ENCODE measurements at places on chromosomes 1 and 21. TPM values are rescaled to one million over a fixed set of nuclear protein-coding genes. Genes with fewer than 3 reads are reported as not detected.

- no peak for DNase-seq
Observed at GRCh38 chr1:186841599-186841998, 12.8 kb downstream of the PLA2G4A start.

The KCNH1 gene
- total RNA-seq: 1.4 TPM

GRCh38 chr1:41607808-41608207 is 123.3 kb upstream of the EDN2 start:
- no peak for DNase-seq

GRCh38 chr1:211589782-211590721 is 11.1 kb upstream of the SLC30A1 start:
- DNase-seq: peak; percentile 64

DNA sequence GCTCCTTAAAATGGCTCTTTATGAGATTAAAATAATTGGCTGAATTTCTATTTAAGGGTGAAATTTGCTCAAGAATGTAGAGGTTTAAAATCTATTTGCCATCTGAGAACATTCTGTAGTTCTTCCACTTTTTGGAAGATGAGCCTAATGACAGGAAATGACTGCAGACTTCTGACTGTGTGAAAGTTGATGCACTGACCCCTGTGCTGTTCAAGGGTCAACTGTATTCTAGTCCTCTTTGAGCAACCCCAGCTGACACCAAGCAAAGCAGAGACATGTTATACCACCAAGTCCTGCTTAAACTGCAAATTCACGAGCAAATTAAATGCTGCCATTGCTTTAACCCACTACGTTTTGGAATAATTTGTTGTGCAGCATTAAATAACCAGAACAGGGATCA is 26.6 kb downstream of the DDAH1 start:
- DNase-seq: no peak

The KRTAP21-2 gene
- total RNA-seq: not detected

The KCNJ6 gene
- 0.12 TPM for total RNA-seq

The CD1B gene
- not detected for total RNA-seq

The LAX1 gene
- 1.9 TPM for total RNA-seq

GRCh38 chr21:30953605-30954004 is 72.2 kb upstream of the KRTAP11-1 start:
- no peak for DNase-seq

DNA sequence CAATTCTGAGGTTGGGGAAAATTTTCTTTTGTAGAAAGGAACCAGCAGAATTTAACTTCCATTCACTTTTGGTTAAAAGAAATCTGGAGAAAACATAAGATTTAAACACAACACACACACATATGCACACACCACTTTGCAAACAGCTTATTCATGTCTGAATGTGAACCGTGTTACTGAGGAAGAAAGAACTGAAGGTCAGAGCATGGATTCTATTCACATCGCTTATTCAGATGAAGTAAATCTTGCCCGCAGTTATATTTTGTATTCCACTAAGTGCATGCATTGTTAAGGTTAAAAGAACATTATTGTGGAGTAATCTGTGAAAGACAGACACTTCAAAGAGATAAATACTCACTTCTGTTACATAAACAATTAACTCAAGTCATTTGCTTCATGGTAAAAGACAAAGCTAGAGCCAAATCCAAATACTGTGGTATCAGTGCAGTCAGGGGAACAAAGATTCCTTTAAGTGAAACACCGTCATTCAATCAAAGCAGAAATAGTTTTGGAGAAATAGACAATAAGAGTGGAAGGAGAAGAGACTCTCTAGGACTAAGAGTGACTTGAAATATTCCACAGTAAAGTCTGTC is 82.0 kb downstream of the LRRC53 start:
- no peak for DNase-seq

GRCh38 chr1:84643183-84643582 is 47.1 kb downstream of the SSX2IP start:
- no peak for DNase-seq

The KLF17 gene
- total RNA-seq: not detected

The GUCA2A gene
- total RNA-seq: 1.1 TPM

The PLPP3 gene
- total RNA-seq: 68.2 TPM

GRCh38 chr1:8342325-8342724 is 24.4 kb downstream of the SLC45A1 start:
- DNase-seq: no peak

DNA sequence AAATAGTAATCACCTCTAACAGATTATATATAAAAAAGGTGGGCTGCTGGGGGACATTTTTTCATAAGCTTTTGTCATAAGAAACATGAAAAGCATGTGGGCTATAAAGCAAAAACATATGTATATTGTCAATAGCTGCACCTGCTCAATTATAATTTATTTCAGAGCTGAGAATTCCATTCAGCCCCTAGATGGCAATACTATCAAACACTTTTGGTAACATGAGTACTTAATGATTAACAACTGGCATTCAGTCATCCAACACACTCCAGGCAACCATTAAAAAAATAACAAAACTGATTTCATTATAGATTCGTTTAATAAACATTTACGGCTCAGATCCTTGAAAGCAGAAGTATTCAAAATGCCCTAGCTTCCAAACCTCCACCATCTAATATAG is 115.1 kb downstream of the KCTD3 start:
- no peak for DNase-seq

The ATAD3A gene
- total RNA-seq: 27.9 TPM

The BTBD8 gene
- 8.5 TPM for total RNA-seq

The TNFRSF8 gene
- 2.3 TPM for total RNA-seq

DNA sequence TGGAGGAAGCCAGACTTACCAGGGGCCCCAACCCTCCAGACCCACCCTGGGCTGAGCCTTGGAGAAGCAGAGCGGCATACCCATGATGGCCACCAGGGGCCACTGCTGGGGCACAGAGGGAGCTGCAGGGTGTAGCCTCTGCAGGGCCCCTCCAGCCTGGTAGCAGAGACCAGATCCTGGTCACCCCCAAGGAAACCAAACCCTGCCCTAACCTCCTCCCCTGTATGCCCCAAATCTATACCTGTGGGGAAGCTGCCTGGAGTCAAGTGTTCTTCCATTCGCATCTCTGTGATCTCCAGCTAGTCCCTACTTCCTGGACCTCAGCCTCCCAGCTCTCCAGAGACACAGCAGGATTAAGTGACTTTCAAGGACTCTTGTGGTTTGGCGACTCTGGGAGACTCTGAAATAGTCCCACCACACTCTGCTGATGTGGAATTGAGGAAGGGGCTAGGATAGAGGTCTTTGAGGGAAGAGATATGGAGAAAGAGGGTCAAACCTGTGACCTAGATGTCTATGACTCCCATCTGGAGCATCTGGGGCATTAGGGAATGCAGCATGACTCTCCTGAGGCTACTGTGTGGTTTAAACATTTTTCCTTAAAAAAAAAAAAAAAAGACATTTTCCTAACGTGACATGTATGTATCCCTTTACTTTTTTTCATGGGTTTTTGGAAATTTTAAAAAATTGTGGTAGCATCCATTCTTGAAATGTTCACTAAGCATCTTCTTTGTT is 119.2 kb upstream of the IPO9 start:
- DNase-seq: peak; percentile 68

DNA sequence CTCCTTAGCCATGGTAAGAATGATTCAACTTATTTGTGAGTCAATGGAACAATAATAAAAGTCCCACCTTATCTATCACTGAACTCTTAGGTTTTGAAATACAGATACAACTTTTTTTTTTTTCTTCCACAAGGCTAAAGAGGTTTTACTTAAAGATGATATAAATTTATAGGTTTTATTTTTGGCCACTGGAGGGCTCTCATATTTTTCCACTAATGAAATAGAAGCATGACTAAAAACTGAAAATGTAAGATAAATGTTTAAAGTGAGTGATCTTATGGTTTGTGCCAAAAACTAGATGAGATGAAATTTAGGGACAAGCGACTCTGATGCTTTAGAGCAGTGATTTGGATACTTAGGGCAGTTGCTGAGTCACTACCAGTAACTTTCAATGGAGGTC is 499.0 kb downstream of the NUF2 start:
- no peak for DNase-seq

DNA sequence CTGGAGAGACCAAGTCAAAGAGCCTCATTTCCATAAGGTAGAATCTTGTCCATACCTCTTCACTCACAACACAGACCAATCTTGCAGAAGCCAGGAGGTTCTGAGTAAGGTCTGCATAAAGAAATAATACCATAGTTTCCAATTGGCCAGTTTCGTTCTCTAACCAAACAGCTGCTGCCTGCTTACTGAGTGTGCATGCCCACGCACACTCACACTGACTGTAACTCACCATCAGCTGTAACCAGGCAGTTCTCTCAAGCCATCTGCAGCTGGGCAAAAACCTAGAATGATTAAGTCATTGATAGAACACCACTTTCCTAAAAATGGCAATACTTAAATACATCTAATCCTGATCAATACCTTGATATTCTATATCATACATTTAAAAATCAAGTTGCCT is 106.6 kb upstream of the VAV3 start:
- DNase-seq: no peak

DNA sequence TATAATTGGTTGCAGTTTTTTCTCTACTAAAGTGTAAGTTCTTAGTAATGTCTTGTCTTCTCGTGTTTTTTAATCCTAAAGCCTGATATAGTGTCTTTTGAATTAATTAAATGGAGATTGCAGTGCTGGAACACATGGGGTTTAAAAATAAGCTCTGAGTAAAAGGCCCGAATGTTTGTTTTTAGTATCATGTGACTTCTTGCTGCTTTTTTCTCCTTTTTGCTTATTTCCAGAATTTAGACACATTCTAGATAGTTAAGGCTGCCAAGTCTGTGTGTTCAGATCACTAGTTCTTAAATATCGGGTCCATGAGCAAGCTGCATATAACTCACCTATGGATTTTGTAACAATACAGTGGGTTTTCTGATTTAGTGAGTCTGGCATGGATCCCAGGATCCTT is 27.5 kb downstream of the KCTD3 start:
- DNase-seq: no peak

The FAM43B gene
- 0.52 TPM for total RNA-seq

- no peak for DNase-seq
Observed at GRCh38 chr1:47761974-47762373, 235.2 kb downstream of the TRABD2B start.

GRCh38 chr1:244657421-244657820 is 4.5 kb downstream of the DESI2 start:
- no peak for DNase-seq

DNA sequence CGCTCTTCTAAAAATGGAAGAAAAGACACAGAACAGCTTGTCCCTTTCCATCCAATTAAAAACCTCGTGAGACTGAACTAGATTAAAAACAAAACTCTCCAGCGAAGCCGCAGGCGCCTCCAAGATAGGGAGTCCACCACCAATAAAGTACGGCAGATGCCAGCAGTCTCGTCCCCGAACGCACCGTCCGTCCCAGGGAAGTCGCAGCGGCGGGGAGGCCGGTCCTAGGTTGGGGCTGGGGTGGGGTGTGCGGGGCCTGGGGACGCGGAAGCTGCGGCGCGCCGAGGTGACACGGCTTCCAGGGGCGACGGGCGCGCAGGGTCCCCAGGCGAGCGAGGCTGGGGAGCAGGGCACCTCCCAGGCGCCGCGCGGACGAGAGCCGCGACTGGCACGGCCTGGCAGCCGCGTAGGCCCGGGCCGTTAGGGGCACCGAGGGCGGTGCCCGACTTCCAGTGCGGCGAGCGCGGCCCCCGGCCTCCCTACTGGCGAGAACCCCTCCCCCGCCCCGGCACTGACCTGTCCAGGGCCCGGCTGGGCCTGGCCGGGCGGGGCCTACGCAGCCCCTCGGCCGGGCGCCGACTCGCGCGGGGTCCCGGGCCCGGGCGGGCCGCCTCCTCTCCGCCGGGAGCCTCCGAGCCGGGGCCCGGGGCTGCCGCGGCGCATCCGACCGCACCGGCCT is 28.3 kb upstream of the A3GALT2 start:
- no peak for DNase-seq

GRCh38 chr1:178529364-178530036 is 16.6 kb downstream of the TEX35 start:
- no peak for DNase-seq

DNA sequence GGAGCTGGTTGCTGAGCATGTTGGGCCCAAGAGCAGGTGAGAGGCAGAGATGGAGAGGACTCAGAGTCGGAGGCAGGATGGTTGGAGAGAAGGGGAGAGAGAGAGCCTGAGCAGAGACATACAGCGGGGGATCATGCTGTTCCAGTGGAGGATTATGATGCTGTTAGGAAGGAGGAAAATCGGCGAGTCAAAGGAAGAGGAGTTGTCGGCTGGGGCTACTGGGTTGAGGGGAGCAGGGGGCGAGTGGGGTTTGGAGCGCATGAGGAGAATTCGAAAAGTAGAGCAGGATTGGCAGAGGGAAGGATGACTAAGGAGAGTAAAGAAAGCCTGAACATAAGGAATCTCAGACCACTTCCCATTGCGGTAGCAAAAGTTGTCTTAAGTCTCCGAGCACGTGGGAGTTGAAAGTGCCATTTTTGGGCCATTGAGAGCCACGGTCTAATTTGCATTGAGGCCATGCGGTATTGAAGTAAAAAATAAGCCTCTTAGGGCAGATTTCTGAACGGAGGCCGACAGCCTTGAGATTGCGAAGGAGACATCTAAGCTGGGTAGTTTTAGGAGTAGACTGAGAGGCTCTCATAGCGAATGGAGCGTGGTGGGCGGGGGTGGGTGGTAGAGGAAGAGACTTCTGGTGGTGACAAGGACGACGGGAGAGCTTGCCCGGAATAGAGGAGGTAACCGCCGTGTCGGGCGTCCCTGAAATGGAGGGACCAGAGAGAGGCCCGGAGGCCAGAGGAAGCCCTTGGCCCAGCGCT is 140.4 kb upstream of the ETV3 start:
- no peak for DNase-seq

DNA sequence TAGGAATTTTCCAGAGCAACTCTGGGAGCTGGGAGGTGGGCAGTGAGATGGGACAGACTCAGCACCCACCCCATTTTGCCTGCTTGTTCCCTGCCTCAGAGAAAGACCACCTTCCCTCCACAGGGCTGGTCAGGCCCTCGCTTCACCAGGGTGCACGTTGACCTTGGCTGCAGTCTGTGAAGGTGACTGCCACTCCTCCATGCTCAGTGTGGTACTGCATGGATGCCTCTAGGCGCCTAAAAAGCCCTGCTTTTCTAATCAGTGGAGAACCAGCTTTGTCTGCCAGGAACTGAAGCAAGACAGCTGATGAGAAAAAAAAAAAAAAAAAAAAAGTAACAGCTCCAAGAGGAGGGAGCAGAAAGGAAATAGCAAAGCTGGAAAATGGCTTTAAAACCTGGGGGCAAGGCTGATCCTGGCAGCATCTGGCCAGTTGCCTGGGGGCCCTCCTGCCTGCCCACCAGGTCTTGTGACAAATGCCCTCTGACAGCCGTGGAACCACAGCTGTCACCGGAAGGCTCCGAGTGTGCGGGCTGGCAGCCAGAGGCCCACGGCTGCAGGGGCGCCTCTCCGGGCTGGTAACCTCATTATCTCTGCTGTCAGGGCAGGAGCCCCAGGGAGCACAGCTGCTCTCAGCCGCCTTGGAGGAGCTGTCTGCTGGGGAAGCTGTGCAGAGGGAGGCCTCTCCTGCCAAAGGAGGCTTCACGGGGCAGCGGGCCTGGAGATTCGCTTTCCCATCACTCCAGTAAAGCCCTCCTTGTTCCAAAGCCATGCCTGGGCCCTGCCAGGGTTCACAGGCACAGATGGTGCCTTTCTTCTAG is 13.7 kb downstream of the KIAA1614 start:
- DNase-seq: peak; percentile 46

The NFASC gene
- 18.0 TPM for total RNA-seq

All from mucosa of gallbladder (tissue), 1 donor.